ENCODE measurements at places on chromosomes 11 and 22. TPM values are rescaled to one million over a fixed set of nuclear protein-coding genes. Genes with fewer than 3 reads are reported as not detected.

Gene OR52E8
- not detected for total RNA-seq

Gene TENM4
- total RNA-seq = not detected

Gene KCNJ1
- total RNA-seq = not detected

Gene MS4A6E
- total RNA-seq = not detected

DNA sequence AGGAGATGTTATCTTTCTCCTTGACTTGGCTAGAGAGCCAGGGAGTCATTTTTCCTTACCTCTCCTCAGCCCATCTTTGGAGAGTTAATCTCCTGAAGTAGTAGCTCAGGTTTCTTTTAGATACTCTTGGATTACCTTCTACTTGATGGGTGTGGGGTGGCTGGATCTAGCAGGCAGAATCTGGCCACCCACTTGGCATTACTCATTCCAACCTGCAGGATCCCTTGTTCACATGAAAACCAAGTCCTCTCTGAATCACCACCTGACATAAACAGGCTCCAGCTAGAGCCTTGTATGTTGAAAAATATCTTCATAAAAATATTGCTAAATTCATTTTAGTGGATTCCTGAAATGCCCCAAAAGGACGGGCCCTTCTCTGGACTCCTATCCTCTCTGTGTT, 250.6 kb upstream of the PLET1 start:
- no peak for DNase-seq

- peak; percentile 39 for DNase-seq
Measured at GRCh38 chr11:96393753-96394348, 4.0 kb downstream of the JRKL start.

- no peak for DNase-seq
Measured at GRCh38 chr22:47173535-47174021, 411.1 kb downstream of the TBC1D22A start.

GRCh38 chr11:117663821-117664220, 133.2 kb downstream of the DSCAML1 start:
- DNase-seq = no peak

DNA sequence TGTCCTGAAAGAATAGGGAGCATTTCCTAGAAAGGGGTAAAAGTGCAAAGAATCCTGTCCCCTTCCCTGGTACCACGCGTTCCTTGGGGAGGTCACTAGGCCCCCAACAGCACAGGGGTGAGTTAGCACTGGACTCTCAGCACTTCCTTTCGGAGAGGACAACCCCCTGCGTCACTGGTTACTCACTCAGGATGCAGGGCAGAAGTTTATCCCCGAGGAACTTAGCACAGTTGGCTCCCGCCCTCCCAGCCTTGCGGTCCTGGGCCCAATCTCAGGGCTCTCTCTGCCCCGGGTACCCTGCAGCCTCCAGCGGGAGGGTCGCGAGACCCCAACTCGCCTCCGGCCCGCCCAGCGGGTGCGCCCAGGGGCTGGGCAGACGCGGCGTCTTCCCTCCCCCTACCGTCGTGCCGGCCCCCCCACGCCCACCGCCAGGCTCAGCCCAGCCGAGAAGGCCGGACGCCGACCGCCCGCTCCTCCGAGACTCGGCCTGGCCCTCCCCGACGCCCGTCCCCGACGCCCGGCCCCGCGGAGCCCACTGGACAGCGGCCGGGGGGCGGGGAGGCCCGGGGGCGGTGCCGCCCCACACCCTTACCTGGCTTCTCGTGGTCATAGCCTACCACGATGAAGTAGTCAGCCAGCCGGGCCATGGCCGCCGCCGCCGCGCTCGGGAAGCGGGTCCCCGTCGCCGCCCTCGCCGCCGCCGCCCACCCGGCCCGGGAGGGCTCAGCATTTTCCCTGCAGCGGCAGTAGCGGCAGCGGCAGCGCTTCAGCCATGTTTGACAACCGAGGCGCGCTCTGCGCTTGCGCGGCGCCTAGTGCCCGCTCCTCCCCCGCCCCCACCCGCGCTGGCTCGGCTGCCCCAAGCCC, at the start of gene SBF2:
Gene SBF2, minus strand, starts transcription at position 797 of the 867 bp plus-strand sequence. Its CDS starts 150 bp downstream, at position 647.
- DNase-seq = peak; percentile 63

DNA sequence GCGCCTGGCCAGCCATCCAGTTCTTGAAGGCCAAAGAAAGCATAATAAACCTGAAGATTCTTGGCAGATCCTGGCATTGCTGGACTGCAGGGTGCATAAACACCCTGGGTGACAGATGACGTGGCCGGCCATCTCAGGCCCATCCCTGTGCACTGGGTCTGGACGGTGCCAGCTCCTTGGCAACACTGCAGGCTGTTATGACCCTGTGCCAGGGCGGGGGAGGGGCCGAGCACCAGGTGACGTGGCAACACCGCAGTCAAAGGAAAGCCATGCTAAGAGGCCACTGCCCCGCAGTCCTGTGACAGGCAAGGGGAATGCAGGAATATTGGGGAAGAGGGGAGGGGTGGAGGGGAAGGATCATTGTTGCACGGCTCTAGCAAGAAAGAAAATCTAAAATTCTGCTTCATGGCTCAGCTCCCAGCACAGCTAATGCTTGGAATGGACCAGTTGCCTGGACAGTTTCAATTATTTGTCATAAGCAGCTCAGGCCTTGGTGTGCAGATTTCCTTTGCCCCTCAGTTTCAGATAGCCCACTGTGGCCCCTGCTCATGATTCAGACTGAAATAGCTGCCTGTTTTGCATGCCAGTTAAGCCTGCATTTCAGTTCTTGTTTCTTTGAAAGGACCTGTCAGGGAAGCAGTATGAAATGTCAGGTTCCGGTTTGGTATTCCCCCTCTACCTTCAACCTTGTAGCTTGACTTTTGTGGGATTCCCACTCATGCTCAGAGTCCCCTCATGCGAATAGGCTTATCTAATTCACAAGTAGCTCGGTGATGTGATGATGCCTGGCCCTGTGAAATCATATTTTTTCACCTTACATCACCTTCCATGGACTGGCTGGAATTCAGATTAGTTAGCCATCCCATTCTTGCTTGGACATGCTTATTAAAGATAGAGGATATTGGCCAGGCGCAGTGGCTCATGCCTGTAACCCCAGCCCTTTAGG, 29.7 kb upstream of the DDX6 start:
- DNase-seq = peak; percentile 0

GRCh38 chr11:134289789-134290188, 13.6 kb downstream of the GLB1L3 start:
- DNase-seq = no peak

DNA sequence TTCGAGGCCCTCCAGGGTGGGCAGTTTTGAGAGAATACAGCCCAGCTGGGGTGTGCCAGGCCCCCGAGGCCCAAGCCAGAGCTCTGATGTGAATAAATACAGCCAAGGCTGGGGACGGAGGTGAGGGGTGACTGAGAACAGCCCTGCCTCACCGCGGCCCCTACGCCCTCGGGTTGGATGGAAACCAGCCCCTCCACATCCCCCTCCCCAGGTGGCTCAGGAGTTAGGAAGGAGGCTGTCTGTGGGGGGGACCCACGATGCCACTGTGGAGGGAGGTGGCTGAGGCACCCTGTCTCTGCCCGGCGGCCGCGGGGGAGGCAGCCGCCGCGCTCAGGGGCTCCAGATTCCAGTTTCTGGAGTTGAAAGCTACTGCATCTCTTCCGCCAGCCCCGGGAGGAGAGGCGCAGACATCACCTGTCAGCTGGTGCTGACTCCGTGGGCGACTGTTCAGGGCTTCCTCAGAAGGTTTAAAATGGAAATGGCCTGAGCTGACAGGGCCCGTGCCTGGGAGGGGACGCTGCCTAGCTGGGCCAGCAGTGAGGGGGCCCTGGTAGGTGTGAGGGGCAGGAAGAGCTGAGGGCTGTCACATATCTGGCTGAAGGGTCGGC, 1.4 kb downstream of the FLRT1 start:
- no peak for DNase-seq

- DNase-seq = no peak
Measured at GRCh38 chr11:92533657-92534335, 309.2 kb downstream of the FAT3 start.

DNA sequence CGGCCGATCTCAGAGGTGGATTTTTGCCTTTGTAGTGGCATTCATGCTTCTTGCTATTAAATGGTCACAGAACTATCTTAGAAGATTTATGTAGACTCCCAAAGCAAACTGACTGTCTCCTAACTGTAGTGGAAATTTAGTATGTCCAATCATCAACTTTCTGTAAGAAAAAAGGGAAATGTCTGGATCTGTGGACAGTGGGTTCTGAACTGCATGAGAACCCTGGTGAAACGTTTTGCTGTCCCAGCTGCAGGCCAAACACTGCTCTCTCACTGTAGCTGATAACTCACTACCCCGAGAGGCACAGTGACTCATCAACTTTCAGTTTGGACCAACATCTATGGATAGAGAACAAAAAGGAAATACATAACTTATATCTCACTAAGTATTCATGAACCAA, 387.1 kb downstream of the SOX6 start:
- DNase-seq = peak; percentile 82

Measured in NCI-H460 (cell line).